ENCODE measurements at places on chromosomes 5 and 9.

DNA sequence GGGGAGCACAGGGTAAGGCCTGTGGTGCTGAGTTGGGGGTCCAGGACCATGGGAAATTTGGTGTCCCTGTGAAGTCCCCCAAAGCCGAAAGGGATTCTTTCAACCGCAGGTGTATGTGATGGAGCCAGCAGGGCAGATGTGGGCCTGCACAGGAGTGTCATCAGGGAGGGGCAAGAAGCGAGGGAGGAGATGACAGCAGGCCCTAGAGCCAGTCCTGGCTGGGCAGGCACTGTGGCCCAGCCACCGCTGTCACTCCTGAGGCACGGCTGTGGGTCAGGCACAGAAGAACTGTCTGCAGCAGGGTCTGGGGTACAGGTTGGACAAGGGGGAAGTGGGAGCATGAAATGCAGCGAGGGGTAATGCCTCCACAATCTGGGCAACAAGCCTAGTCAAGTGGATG is 4.8 kb downstream of the HK3 start:
- DNase-seq: no peak

GRCh38 chr5:170112876-170113521 is 7.3 kb downstream of the FOXI1 start:
- no peak for DNase-seq

DNA sequence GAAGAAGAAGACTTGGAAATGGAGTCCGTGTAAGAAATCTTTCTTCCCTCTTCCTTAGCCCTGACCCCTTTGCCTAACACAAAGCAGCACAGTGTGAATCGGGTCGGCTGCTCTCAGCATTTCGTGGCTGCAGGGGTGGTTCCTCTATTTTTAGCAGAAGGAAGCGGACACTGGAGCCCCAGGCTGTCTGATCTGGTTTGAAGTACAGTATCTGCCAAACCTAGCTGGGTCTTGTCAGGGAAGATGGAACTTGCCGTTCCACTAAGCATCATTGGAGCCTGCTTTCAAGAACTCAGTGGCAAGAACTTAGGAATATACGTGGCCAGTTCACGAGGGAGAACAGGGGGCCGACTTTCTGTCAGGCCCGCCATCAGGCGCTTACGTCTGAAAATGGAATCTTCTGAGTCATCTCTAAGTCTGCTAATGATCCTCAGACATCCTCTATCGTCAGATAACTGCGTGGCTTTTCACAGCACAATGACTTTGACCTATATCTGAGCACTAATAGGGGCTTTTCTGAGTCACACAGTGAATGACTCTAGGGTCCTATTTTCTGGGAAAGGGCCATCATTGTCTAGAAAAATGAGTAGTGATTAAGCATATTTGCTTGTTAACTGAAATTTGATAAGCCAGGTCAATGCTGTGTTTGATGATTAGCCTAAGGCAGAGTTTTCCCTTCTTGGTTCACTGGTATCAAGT is 43.3 kb upstream of the NCS1 start:
- no peak for DNase-seq

DNA sequence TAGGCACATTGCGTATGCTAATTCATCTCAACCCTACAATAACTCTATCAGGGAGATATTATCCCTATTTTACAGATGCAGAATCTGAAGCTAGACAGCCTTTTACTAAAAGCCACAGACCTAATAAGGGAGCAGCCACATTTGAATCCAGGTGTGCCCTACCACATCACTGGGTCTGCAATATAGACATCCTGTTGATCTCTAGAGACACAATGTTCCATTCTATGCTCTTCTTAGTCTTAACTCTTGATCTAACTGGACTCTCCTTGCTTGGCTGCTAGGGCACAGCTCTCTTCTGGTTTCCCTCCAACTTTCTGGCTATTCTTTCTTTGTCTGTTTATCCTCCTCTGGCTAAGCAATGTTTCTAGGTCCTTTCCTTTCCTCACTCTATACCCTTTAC is 1.4 kb upstream of the SPATA6L start:
- no peak for DNase-seq

GRCh38 chr5:28967848-28968247 is 1929.5 kb upstream of the CDH9 start:
- no peak for DNase-seq
